Kasumi-1 (cell line): ENCODE measurements at places on chromosomes 12 and 14.

- DNase-seq: no peak
These were observed 7.0 kb downstream of the KRT80 start for GRCh38 chr12:52184813-52185212.

DNA sequence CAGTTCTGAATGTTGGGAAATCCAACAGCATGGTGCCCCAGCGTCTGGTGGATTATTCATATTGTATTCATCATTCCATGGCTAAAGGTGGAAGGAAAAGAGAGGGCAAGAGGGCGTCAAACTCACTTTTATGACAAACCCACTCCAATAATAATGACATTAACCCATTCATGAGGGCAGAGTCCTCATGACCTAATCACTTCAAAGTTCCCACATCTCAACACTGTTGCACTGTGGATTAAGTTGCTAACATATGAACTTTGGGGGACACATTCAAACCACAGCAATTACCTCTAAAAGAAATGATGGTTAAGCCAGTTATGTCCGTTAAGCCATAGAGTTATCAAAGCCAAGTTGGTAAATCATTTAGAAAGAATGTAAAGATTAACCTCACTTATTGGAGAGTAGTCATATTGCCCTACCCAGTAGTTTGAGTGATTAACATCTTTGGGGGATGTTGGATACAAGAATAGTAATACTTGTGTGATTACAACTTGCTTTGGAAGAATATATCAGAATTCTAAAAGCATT lies 212.4 kb upstream of the FLRT2 start:
- DNase-seq: no peak

GRCh38 chr12:100573292-100574186 lies at the start of gene GAS2L3:
TSS of gene GAS2L3 (plus strand) at chr12:100573684. CDS start at chr12:100594905, 21,221 bp downstream.
- peak; percentile 64 for DNase-seq

DNA sequence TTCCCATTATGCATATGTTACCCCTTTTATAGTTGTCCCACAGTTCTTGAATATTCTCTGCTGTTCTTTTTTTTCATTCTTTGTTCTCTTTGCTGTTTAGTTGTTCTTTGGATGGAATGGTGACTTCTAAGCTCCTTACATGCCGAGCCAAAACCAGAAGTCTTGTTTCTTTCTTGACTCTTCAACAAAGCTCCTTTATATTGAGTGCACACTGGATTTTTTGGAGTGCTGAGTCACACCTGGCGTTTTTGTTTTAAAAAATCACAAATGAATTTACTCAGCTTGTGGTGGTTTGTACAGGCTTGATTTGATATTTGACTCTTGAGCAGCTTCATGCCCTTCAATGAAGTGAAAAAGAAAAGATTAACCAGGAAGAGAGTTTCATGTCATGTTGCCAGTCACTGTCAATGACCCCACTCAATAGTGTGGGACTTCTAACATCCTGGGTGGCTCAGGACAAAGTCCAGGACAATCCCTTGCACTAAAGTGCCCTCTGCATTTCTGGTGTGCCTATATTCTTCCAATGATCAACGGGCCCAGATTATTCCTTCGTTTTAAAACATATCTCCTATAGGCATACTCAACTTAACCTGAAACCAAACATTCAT lies 112.4 kb upstream of the SLC38A4 start:
- DNase-seq: no peak

DNA sequence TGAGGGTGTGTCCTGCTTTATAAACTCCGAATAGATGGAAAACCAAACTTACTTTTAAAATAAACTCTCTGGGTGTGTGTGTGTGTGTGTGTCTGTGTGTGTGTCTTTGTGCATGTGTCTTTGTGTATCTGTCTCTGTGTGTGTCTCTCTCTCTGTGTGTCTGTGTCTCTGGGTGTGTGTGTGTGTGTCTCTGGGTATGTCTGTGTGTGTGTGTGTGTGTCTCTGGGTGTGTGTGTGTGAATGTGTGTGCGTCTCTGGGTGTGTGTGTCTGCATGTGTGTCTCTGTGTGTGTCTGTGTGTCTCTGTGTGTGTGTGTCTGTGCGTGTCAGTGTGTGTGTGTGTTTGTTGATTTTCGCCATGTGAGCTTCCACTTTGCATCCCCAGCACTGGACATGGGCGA lies 9.2 kb downstream of the RAN start:
- DNase-seq: no peak

DNA sequence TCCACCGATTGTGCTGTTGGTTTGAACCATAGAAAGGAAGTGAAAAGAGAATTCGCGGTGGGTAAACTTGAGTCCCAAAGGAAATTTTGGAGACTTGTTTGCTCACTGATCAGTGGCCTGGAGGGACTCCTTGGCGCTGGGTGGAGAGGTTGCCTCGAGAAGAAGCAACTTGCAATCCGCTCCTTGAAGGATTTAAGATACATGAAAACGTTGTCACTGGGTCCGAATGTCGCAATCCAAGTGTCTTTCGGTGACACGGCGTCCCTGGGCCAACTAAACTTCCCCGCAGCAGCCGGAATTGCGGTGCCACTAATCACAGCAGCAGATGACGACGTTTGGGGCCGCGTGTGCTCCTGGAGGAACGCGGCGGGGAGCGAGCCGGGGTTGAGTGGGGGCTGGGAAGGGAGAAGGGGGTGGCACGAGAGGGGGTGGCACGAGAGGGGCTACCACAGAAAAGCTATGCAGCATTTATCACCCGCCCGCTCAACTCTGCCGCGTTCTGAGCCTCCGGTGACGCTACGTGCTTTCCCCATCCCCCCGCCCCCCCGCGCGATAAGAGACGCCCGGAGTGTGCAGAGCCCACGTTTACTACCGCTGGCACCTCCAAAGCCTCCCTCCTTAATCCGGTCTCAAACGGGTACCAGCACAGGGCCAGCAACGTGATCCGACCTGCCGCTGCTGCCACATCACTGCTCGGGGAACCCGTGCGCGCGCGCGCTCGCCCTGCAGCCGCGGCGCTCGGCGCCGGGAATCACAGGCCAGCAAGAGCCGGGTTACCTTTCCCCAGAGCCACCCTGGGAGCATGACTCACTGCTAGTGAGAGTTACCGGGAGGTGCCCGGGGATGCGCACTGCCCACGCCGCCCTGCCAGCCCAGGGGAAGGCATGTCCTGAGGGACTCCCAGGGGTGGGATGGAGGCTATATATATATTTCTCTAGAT lies 833 bp upstream of the BHLHE41 start:
- no peak for DNase-seq

DNA sequence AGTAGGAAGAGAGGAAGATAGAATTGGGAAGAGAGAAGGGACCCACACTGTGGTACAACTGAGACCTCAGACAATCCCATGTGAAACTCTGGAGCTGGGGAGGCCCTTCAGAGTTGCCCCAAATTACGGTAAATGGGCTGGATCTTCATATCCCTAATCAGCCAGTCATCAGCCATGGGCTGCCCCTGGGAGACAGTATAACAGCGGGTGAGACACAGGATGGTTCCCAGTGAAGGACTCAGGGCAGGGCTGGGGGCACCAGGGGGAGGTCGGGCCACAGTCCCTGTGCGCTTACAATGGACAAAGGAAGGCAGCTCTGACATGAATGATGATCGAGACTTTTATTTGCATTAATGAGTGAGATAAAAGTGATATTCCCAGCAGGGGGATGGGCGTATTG lies 74.2 kb upstream of the BDKRB2 start:
- no peak for DNase-seq

DNA sequence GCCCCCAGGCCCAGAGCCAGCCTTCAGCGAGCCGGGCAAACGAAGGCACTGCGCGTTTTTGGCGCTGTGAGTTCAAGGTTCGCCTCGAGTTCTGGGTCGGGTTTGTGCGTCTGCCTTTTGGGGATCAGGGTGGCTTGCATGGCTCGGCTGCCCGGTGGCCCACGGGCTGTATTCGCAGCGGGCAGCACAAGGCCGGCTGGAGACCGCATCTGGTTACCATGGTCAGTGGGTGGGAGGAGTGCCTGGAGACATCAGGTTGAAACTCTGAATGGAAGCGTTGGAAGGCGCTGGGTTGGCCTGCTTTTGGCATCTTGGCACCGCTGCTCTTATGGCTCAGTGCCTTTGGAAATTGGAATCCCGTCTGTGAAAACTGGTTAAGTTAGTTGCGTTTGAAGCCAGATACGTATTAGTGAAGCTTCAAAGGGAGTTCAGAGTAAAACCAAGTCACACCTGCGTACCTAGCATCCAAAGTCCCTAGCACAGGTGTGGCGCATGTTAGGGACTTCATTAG lies 50.9 kb downstream of the SNAPC1 start:
- DNase-seq: no peak

GRCh38 chr14:67385120-67385519 lies 25.0 kb downstream of the EIF2S1 start:
- DNase-seq: no peak

DNA sequence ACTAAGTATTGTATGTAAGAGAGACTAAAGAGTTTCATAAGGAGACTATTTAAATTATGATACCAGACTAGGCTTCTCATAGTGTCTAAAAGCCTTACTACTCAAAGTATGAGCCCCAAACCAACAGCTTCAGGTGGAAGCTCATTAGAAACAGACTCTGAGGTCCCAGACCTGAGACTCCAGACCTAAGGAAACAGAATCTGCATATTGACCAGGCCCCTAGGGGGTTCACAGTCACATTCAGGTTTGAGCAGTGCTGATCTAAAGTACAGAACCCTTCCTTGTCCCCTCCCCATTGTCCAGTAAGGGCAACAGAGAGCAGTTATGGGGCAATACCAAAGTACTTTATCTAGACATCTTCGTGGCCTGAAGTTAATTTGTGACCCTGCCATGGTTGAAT lies 87.7 kb downstream of the SSPN start:
- DNase-seq: no peak

- DNase-seq: no peak
These were observed 105.0 kb upstream of the CPNE8 start for GRCh38 chr12:39010406-39010805.

DNA sequence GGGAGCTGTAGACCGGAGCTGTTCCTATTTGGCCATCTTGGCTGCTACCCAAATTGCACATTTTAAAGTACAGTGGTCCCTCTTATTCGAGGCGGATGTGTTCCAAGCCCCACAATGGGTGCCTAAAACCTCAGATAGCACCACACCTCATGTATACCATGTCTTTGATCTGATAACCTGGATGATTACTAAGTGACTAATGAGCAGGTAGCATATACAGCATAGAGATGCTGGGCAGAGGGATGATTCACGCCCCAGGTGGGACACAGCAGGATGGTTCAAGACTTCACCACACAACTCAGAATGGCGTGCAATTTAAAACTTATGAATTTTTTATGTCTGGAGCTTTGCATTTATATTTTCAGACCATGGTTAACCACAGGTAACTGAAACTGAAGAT lies 255.0 kb downstream of the AKAP6 start:
- DNase-seq: no peak

DNA sequence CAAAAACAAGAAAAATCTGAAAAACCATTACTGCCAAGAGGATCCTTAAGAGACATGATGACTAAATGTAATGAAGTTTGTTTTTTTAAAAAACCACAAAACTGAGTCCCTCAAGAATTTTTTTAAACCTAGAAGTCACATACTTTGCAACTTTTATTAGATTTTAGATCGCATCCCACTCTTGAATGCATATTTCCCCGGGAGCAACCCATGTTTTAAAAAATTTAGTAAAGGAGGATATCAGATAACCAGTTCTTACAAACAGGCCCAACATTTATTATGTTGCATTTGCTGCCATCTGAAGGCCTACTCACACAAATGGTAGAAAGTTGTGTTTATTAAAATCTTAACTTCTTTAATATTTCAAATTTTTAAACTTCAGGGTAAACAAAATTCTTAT lies 44.3 kb upstream of the CCT2 start:
- DNase-seq: no peak

DNA sequence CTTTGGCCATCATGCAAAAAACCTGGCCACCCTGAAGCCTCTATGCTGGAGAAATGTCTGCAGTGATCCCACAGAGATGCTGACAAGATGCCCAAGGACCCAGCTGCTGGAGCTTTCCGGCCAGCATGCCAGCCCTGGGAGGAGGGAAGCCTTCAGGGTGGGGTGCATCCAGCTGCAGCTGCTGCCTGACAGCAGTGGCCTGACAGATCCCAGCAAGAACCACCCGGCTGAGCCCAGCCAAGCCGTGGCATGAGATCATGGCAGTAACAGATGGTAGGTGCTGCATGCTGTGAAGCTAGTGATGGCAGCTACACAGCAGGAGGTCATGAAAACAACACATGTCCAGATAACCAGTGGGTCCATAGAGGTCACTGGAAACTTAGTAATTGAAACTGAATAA lies 13.8 kb downstream of the CLBA1 start:
- DNase-seq: no peak

DNA sequence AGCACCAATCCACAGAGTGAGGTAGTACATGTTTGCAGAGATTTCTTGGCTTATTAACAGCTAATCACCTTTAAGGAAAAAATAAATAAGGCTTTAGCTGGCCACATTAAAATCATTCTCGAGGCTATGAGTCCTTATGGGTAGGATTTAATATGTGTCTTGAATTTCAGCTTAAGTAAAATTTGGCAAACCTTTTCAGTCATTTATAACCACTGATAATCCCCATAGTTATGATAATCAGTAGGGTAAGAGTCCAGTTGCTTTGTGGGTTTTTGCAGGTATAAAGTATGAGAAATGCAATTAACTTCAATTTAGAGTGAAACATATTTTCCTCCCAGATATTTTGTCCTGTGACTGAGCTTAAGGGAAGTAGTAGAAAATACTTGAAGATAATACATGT lies 1458.9 kb upstream of the FLRT2 start:
- DNase-seq: no peak

GRCh38 chr12:101920906-101921305 lies 43.5 kb downstream of the DRAM1 start:
- no peak for DNase-seq

DNA sequence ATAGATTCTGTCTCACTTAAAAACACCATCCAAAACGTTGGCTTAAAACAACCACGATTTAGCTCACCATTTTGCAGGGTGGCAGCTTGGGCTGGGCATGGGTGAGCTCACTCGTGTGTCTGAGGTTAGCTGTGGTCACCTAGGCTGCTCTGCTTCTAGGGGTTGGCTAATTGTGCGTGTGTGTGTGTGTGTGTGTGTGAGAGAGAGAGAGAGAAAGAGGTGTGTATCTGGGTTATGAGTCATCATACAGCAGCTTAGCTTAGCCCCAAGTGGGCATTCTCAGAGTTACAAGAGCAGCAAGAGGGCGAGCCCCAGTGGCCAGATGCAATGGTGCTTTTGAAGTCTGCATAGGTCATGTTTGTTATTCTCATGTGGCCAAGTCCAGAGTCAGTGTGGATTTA lies 6.0 kb downstream of the FBXW8 start:
- DNase-seq: no peak

GRCh38 chr14:99548871-99549515 lies 55.0 kb downstream of the CCDC85C start:
- no peak for DNase-seq

DNA sequence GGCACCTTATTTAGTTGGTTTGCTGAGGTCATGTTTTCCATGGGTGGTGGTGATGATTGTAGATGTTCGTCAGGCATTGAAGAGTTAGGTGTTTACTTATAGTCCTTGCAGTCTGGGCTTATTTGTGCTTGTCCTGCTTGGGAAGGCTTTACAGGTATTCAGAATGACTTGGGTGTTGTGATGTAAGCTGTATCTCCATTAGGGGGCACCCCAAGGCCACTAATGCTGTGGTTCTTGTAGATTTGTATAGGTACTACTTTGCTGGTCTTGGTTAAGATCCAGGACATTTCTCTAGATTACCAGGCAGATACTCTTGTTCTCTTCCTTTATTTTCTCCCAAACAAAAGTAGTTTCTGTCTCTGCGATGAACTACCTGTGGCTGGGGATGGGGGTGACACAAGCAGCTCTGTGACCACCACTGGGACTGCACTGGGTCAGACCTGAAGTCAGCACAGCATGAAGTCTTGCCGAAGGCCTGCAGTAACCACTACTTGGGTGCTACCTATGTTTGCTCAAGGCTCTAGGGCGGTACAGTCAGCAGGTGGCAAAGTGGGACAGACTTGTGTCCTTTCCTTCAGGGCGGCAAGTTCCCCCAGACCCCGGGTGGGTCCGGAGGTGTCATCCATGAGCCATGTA lies 35.8 kb upstream of the FBXO33 start:
- peak; percentile 23 for DNase-seq
